Stimulated activated CD8-positive, alpha-beta memory T cell treated with anti-CD3 and anti-CD28 coated beads, Interleukin-15, amount 100 ng/mL, for 1 hour (primary cell): ENCODE measurements at places on chromosomes 7 and 10.

GRCh38 chr7:151080067-151080521, 515 bp downstream of the FASTK start:
- no peak for DNase-seq

GRCh38 chr7:142584765-142585164, 164.5 kb upstream of the PRSS1 start:
- no peak for DNase-seq

GRCh38 chr7:132028144-132028920, 471.9 kb upstream of the PODXL start:
- DNase-seq = no peak

DNA sequence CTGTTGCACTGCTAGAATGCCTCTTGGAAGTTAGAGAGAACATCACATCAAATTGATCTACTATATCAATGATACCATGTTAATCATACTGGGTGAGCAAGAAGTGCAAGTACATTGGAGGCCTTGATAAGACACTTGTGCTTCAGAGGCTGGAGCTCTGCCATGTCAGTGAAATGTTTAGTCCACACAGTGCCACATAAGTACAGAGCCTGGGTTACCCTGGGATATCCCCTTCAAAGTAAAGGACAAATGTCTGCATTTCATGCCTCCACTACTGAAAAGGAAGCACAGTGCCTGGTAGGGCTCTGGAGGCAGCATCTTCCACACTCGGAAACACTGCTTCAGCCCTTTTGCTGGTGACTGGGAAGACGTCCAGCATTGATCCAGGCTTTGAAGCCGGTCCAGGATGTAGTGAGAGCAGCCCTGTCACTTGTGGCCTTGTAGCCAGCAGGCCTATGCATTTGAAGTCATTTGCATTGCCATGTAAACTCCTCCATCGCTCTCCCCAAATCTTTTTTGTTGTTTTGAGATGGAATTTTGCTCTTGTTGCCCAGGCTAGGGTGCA, 15.7 kb upstream of the STN1 start:
- no peak for DNase-seq

- no peak for DNase-seq
These were observed at the start of gene PIK3CG for GRCh38 chr7:106865130-106866041. PIK3CG (plus strand) TSS chr7:106865282; CDS start chr7:106867562, 2,280 bp downstream.
